ENCODE measurements at places on chromosomes 5 and 9. TPM values are rescaled to one million over a fixed set of nuclear protein-coding genes. Genes with fewer than 3 reads are reported as not detected.

Gene OR1J2
- total RNA-seq: not detected

DNA sequence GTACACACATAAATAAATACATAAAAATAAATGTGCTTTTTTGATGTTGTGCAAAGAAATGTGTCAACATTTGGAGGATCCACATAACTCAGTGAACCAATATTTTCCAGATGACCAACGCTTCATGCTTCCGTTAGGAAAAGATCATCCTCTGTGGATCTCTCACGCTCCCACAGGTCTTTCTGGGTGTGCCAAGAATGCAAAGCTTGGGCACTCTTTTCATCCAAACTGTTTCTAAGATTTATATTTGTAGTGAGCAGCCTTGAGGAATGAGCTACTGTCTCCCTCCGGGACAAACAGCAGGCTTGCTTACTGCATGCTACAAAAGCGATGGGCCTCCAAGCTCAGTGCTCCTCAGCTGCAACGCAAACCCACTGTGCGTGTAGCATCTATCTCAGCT is 46.2 kb upstream of the RUFY1 start:
- DNase-seq: no peak

Gene RFESD
- 4.1 TPM for total RNA-seq

DNA sequence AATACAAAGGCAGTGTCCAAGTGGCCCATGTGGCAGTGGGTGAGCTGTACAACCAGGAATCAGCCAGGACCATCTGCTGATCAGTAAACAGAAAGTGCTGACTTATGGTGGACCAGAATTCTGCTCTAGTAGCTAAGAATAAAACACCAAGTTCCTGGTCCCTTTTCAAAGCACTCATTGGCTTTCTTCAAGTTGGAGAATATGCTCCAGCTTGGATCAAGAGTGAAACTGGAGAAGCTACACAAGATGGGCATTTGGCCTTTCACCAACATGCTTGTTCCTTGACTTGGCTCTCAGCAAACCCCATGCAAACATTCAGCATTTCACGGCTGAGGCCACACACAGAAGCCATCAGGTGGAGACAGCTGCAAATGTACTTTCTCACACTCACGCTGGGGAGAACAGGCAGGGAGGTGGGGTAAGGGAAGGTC is 32.1 kb downstream of the MARCHF3 start:
- no peak for DNase-seq

DNA sequence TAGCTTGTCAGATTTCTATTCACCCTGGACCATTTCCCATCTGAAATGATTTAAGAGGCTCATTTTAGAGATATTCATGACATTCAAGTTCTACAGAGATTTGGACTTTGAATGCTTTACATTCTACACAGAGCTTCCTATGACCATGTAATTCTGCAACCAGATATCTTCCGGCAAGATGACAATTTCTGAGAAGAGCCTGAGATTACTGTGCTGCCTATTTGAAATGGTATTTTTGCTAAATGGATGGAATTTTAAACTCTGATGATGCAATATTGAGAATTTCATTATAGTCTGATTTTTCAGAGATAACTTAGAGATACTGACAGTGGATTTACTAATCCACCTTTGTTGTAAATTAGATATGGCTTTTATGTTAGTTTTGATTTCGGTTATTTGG is 16.0 kb upstream of the ACOT12 start:
- DNase-seq: no peak

Gene ENC1
- 30.0 TPM for total RNA-seq

GRCh38 chr5:145903867-145904266 is 31.1 kb upstream of the GRXCR2 start:
- no peak for DNase-seq

Gene TMEM215
- total RNA-seq: not detected

DNA sequence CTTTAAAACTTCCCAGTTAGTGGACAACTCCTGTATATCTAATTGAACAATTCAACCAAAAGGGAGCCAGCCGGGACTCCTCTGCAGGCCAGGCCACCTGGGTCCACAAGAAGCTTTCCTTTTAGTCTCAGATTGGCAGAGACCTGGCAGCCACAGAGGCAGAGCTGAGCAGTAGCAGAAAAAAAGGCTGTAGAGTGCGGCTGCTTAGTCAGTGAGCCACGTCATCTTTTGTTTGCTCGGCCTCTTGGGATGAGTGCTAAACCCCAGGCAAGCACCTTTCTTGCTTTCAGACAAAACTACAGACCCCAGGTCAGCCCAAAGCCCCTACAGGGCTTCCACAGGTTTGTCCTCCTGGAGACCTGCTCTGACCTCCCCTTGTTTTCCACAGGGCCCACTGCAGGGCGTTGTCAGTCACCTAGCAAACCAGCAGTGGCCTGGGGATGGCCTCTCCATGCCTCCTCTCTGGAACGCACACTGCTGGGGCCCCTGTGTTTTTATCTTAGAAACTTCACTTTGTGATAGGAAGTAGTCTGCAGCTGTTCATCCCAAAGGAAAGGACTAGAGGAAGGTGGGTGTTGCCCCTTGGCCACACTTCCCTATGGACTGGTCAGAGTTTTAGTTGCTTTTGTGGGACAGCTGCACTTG is 49.9 kb downstream of the SHB start:
- no peak for DNase-seq

- no peak for DNase-seq
Measured at GRCh38 chr5:122673343-122673742, 101.5 kb upstream of the SNX2 start.

Gene TMEFF1
- total RNA-seq: 3.3 TPM

- DNase-seq: no peak
Measured at GRCh38 chr9:103660830-103661229, 433.3 kb upstream of the SMC2 start.

- DNase-seq: no peak
Measured at GRCh38 chr5:138339464-138339863, 1.4 kb downstream of the FAM53C start.

Gene GRXCR2
- not detected for total RNA-seq

DNA sequence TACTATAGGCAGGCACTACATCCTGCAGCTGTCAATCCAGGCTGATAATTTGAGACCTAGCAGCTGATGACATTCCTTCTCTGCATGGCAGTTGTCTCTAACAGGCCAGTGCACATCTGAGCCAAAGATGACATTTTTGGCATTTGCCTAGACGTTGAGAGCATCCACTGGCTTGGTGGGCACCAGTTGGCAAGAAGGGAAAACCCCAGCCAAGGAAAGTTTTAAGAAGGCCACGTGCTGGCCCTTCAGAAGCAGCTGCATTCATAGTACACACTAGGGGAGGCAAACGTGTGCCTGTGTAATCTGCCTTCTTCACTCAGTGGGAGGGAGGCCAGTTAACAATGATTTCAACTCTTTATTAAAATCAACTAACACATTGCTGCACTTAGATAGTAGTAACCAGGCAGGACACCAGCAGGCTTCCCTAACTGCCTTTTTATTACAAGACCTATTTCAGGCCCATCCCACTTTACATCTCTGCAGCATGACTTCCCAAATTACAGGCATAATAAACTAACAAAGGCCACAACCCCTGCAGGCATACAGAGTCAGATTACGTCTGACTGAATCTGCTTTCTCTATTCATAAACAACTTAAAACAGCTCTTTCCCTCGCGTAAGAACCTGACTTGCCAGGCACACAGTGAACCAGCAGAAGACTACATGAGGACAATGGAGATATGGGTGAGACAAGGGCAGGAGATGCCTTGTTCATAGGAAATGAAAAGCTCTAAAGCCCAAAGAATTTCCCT is 576.3 kb downstream of the PDE4D start:
- no peak for DNase-seq

- peak; percentile 35 for DNase-seq
Measured at GRCh38 chr5:106875591-106876297, 795.0 kb downstream of the EFNA5 start.

Gene MUSK
- total RNA-seq: not detected

GRCh38 chr5:53479045-53479589 is 1.3 kb upstream of the FST start:
- DNase-seq: no peak

Gene INSL6
- not detected for total RNA-seq
